ENCODE measurements at places on chromosomes 4 and X.

GRCh38 chr4:147207911-147208310 lies 262.2 kb upstream of the TTC29 start:
- no peak for DNase-seq

GRCh38 chrX:24999511-24999910 lies 16.3 kb downstream of the ARX start:
- no peak for DNase-seq

- DNase-seq, result no peak
Observed at GRCh38 chr4:41160012-41160789, 54.1 kb downstream of the APBB2 start.

DNA sequence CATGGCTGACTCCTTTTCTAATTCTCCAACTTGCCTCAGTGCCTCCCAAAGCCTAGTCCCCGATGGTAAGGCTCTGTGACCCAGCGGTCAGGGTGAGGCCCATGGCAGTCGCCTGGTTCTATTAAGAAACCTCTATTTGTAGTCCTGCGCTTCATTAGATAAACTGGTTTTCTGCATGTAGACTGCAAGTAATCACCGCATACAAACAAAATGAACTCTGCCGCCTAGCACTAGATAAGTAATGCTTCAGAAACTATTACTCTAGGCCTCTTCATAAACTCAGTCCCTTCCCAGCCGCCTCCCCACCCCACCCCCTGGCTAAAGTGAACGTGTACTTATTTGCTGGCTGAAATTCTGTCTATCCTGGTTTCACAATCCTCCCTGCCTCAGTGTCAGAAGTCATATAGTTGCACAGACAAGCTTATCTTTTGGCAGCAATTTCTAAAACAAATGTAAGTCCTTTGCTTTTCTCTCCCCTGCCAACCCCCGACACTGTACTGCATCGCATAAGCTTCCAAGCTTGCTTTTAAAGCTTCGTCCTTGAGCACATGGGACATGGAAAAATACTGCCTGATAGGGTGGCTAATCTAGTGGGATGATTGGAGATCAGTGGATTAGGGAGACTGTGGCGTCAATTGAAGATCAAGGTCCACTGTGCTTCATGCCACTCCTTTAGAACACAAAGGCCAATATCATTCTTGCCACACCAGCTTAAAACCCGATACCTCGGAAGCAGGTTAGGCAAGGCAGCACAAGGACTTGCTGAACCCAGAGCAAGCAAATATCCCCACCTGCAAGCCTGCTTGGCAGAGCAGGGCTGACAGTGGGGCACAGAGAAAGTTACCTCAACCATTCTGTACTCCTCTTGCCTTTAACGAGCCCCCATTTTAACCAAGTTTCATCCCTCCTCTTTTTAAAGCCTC lies 125.8 kb downstream of the IRF2 start:
- peak; percentile 41 for DNase-seq

GRCh38 chr4:5881340-5881739 lies 11.5 kb downstream of the CRMP1 start:
- DNase-seq, result no peak

DNA sequence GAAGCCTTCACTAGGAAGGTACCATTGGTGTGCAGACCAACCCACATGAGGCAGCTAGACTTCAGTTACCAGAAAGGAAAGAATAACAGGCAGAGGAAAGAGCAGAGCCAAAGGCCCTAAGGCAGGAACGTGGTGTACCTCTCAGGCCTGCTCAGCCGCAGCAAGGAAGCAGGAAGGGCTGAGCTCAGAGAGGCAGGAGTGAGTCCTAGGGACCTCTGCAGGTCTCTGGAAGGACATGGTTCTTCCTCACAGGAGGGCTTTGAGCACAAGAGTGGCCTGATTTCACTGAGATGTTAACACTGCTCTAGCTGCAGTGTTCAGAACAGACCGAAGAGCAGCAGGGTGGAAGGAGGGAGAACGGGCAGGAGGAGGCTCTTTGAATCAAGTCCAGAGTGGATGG lies 124.6 kb downstream of the DCHS2 start:
- no peak for DNase-seq

DNA sequence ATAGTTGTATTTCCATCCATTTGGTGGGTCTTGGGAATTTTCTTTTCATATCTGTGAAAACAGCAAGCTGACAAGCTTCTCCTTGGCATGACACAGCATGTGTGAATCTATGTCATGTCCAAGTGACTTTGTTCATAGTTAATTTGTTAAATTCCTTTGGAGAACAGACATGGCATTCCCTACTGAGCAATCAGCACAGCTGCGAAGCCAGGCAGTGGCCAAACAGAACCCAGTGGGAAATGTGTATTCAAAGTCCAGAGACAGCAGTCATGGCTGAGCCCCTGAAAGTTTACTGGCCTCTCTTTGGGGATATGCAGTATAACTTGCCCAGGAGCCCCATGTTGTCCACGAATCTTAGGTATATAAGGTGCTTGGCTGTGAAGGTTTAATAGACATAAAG lies 474.7 kb downstream of the NKX6-1 start:
- DNase-seq, result no peak

Measured in OCI-LY7 (cell line).